Activated naive CD4-positive, alpha-beta T cell treated with anti-CD3 and anti-CD28 coated beads, Interleukin-2, amount 10 ng/mL, durations not matched to agents 7 days and 5 days (primary cell): ENCODE measurements at places on chromosomes 7 and 10.

DNA sequence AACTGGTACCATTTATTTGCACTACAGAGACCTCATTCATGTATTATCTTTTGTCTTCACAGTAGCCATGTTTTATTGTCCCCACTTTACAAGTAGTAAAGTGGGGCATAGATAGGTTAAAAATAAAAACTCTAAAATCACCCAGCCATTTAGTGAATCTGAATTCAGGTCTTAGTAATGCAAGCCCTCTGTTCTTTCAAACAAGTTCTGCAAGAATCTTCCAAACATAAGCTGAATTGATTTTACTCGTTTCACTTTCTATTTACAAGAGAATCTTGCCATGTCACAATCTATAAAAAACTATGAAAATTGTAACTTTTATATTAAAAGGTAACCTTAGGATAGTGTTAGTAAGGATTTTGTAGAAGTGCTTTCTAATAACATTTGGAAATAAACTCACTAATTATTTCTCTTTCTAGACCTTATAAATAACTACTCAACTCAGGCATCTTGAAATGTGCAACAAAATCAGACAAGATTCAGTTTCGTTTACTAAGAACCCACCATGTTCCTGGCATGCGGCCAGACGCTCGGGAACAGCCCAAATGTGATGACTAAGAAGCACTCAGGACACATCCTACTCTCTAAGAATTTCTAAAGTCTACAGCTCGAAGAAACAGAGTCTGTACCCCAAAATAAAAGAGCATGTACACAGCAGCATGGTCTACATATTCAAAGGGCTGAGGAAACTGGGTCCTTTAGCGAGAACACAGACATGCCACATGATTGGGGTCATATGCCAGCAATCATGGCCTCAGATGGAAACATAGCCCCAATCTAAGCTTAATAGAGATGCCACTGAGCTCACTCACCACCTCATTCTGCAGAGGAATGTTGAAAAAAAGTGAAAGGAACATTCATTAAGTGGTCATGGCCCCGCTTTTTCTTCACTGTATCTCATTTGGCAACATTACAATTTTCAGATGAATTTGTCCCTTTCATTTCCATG is 167.6 kb downstream of the AMPH start:
- peak; percentile 84 for DNase-seq

DNA sequence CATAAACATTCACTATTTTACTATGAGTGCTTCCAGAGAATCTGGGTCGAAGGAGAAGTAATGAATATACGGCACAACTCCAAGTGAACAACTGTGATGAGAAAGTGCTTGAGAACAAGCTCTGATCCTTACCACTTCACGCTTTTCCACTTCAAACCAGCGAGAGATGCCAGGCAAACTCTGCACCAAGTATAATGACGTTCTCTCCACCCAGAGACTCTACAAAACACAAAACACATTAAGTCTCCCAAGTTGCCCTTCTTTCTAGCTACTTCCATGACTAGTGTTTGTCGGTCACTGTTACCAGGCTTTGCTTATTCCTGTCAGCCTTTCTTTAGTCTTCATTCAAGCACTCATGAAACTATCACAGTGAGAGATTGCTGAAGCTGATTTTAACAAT is 193.1 kb upstream of the IMMP2L start:
- DNase-seq, result no peak

- DNase-seq, result no peak
Measured at GRCh38 chr7:129238546-129238945, 13.7 kb downstream of the AHCYL2 start.

GRCh38 chr7:38873433-38873832 is 35.6 kb downstream of the VPS41 start:
- no peak for DNase-seq

DNA sequence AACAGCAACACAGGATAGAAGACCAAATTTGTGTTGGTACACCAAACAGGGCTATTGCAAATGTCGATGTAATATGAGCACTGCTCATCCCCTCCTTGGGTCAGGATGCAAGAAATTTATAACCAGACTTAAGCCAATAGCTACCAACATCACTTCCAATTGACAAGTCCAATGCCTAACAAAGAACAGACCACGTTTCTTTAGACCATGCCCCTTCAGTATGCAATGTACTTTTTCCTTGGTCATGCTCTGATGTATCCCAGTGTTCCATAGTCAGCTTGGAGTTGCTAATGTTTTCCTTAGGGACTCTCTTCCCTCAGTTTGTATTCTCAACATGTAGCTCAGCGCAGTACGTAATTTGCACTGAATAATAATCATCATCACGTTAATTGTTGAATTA is 7.8 kb downstream of the CACNA2D1 start:
- no peak for DNase-seq

DNA sequence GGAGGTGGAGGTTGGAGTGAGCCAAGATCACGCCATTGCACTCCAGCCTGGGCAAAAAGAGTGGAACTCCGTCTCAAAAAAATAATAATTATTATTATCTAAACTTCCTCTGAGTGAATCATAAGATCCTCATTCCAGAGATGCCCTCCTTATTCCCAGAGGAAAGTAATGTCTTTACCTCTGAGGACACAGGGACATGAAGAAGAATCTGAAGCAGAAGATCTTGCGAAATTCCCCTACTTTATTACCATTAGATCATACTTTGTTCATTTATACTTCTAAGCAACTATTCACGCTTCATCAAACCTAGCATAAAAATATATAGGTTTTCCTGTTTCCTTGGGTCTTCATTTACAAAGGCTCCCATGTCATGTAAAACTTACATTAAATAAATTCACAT is 143.1 kb downstream of the ETV1 start:
- DNase-seq, result no peak

- no peak for DNase-seq
Measured at GRCh38 chr7:86790383-86790782, 146.7 kb downstream of the GRM3 start.

GRCh38 chr10:14498326-14498725 is 167.6 kb upstream of the FRMD4A start:
- no peak for DNase-seq

DNA sequence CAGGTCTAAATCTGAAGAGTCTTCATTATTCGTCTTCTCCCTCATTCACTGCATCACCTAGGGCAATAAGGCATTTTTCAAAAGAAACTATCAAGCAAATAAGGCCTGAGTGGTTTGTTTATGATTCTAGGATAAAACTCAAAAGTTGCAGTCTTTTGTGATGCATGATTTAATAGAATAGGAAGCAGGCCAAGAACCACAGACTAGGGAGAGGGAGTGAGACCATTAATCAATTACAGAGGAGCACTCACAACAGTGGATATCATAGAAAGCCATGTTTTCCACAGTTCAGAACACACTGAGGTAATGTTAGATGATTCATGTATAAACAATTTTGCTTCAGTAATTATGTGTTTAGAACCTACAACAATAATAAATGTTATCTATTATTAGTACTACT is 87.8 kb upstream of the LRRTM3 start:
- DNase-seq, result no peak

- no peak for DNase-seq
Measured at GRCh38 chr7:189719-190118, 2.7 kb upstream of the FAM20C start.

GRCh38 chr10:31621733-31622132 is 302.7 kb downstream of the ZEB1 start:
- no peak for DNase-seq

GRCh38 chr7:132133501-132133900 is 442.8 kb downstream of the PLXNA4 start:
- DNase-seq, result no peak

GRCh38 chr10:78905957-78906308 is 162.8 kb upstream of the ZMIZ1 start:
- DNase-seq, result no peak

DNA sequence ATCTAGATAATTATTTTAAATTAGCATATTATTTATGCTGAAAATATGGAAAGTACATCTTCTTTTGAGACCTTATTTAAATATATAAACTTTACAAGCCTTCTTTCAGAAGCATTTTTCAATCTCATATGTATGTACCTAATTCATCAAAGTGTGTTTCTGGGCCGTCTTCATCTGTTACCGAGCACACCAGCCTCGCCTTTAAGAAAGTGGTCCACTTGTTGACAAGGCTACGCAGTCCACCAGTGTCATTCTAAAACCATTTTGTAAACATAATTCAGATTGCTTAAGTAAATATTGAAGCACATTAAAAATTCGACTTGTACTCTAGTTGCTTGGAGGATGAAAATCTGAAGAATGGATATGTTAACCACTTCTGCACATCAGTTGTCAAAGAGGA is 116.3 kb downstream of the SEMA3C start:
- no peak for DNase-seq

DNA sequence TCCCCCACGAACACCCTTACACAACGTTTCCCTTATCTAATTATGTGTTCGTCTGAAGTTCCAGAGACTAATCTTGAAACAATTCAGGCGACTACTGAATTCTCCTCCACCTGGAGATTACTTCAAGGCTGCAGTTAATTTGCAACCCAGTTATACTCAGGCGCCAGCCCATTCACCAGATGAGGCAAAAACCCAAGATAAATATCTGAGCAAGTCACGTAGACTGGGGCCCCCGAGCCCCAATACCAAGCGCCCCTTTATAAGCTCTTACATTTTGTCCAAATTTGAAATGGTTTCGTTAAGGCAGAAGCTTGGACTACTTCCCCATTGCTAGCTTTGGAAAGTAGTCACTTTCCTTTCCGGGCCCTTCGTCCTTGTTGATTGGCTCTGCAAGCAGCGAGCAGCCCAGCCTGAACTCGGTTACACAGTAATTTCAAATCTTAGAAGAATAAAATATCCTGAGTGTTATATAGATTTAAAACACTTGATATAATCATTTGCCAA is 1.2 kb downstream of the TPK1 start:
- peak; percentile 52 for DNase-seq

- no peak for DNase-seq
Measured at GRCh38 chr7:3821488-3821887, 520.4 kb downstream of the SDK1 start.

DNA sequence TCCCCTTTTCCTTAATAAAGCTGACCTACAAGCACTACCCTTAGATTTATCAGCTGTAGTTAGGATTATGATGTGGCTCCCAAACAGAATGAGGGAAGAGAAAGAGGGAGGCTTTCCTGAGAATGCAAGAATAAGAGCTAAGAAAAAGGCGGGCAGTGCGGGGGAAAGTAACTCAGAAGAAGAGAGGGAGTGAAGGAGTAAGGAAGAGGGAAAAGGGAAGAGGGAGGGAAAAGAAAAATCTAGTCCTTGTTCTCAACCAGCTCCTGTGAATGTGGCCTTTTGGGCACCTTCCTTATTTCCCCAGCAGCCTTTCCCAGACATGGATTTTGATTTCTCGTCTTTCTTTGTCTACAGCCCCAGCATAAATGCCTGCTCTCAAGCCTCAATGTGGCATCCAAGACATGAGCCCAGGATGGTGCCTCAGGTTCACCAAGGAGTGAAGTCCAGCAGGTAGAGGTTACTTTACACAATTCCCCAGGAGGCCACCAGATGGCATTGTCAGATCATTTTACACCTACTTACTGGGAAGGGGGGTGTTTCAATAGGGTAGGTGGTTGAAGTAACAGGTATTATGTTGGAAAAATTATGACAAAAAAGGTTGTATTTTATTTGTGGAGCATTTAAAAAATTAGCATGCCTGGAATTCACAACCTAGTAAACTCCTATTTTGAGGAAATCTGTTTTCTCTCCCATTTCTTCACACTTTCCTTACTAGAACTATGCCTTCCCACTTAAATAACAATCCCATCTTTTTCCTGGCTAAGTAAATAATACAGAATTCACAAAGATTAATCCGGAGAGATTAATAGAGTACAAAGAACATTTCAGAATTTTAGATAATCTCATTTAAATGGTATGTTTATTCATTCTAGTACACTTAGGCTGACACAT is 106.5 kb downstream of the HTR7 start:
- peak; percentile 55 for DNase-seq

GRCh38 chr7:141369422-141369821 is 181.8 kb upstream of the AGK start:
- no peak for DNase-seq

DNA sequence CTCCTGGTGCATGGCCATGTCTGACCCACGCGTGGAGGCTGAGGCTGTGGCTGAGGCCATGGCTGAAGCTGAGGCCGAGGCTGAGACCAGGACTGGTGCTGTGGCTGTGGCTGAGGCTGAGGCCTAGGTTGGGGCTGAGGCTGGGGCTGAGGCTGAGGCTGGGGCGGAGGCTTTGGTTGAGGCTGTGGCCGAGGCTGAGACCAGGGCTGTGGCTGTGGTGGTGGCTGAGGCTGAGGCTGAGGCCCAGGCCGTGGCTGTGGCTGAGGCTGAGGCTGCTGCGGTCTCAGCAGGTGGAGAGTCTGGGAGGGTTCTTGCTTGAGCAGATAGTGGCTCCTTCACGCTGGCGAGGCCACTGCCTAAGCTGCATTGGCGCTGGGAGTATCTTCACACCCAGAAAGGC is 76.4 kb downstream of the WDR37 start:
- no peak for DNase-seq
